Left cardiac atrium (tissue), 4 donors: ENCODE measurements at places on chromosomes 6 and 20. TPM values are rescaled to one million over a fixed set of nuclear protein-coding genes. Genes with fewer than 3 reads are reported as not detected.

The CCN6 gene
- total RNA-seq, result not detected

The MAS1 gene
- total RNA-seq, result not detected

The NPBWR2 gene
- not detected for total RNA-seq

The SIRPB1 gene
- 1.7 TPM for total RNA-seq

The MARCKS gene
- total RNA-seq, result 23.0 TPM

The ZSCAN23 gene
- total RNA-seq, result 1.2 TPM

The HECA gene
- 36.9 TPM for total RNA-seq

The IL17F gene
- total RNA-seq, result not detected

The BPIFB4 gene
- total RNA-seq, result not detected

The CST5 gene
- total RNA-seq, result not detected

The FAM83D gene
- 0.65 TPM for total RNA-seq

The ASIP gene
- 1.2 TPM for total RNA-seq

The SLCO4A1 gene
- 35.5 TPM for total RNA-seq

The SCUBE3 gene
- 0.44 TPM for total RNA-seq

The GHRH gene
- 4.2 TPM for total RNA-seq

The PRRT1 gene
- 0.77 TPM for total RNA-seq

The HMGCLL1 gene
- 1.2 TPM for total RNA-seq

The STMND1 gene
- total RNA-seq, result not detected

The HFE gene
- total RNA-seq, result 8.8 TPM

The BANF2 gene
- total RNA-seq, result not detected

The RAD21L1 gene
- not detected for total RNA-seq

The PDE7B gene
- total RNA-seq, result 10.3 TPM
